ENCODE measurements at places on chromosomes 3 and 15.

- no peak for DNase-seq
Observed at GRCh38 chr15:29322415-29322814, 52.8 kb upstream of the NSMCE3 start.

DNA sequence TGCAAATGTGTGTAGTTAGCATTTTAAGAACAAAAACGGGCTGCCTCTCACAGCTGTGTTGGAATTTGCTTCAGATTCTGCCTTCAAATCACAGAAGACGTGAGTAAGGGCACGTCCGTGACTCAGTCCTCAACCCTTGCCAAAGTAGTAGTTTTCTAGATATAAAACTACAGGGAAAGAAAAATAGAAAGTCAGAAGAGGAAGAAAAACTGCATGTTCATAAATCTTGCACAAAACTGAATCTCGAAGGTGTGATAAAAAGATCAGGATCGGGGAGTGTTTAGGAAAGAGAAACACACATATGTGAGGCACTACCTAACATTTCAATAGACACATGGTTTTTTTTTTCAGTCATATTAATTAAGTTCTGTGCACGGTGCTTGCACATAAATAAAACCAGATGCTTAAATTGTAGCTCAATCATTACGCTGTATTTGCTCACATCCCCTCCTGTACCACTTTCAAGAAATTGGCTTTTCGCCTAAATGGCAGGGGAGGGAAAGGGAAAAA lies 71.7 kb downstream of the P3H2 start:
- no peak for DNase-seq

GRCh38 chr3:181712226-181712552 lies 464 bp downstream of the SOX2 start:
- DNase-seq: no peak

DNA sequence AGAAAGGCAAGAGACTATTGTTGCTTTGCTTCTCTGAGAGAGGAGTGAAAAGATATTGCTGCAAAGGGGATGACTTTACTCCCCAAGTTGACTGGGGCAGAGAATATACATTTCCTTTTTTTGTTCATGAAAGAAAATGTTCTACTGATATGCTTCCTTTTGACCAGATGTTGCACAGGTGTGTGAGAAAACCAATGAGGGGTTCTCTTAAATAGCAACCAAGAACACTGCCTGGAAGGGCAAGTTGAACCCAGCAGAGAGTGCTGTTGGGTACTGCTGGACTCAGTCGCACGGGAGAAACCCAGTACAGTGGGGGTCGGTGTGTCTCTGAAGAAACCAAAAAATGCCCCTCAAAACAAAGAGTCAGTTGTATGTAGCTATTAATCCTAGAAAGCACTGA lies 101.2 kb downstream of the CHST2 start:
- DNase-seq: no peak

DNA sequence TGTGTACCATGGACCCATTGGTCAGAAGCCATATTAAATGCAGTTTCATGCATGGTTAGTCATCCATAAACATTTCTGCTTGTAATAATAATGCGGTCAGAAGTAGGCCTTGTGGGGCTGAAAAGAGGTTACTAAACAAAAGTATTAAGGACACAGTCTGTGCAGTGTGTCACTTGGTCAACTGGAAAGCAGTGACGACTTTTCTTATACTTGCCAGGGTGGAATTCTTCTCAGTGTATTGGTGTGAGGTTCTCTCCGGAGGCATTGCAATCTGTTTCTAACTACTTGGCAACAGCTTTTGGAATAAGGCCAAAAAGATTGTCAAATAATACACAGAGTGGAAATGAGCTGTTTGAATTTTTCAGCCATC lies 46.8 kb downstream of the CHL1 start:
- no peak for DNase-seq

DNA sequence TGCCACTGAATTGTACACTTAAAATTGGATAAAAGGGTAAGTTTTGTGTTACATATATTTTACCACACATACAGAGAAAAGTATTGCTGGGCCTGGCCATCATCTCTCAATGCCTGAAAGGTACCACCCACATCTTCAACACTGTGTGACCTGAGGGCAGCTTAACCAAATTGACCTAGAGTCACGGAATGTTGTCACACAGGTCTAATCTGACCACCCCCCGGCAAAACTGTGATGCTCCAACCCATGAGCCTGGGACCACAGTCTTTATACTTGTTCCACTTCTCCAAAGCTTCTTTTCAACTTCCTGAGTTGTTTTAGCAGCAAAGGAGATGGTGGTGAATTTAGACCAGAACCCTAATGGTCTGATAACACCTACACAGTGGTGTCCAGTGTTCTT lies 210.3 kb upstream of the TPM1 start:
- no peak for DNase-seq

- DNase-seq: no peak
Observed at GRCh38 chr15:29276366-29276765, 6.7 kb upstream of the NSMCE3 start.

GRCh38 chr3:17166369-17166768 lies 281.6 kb downstream of the PLCL2 start:
- no peak for DNase-seq

DNA sequence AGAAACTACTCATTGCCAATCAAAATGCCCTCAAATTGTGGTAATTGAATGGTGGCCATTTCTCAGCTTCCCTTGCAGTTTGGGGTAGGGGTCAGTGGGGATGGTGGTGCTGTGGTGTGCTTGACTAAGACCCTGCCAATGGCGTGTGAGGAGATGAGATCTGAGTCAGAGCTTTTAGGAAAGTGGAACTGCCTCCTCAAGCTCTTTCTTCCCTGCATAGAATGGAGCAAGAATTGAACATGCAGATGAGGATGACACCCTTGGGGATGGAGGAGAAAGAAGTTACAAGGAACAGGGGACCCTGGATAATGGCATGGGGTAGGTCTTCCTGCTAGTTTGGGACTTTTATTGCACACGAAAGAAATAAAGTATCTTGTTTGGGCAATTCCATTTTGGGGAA lies 188.0 kb downstream of the PEX5L start:
- no peak for DNase-seq

- DNase-seq: no peak
Observed at GRCh38 chr3:80993241-80993945, 768.1 kb downstream of the GBE1 start.

- no peak for DNase-seq
Observed at GRCh38 chr3:117114517-117115265, 405.1 kb downstream of the TUSC7 start.

GRCh38 chr3:184380185-184380626 lies 352 bp downstream of the CHRD start:
- no peak for DNase-seq

- no peak for DNase-seq
Observed at GRCh38 chr3:182182531-182182968, 470.8 kb downstream of the SOX2 start.

DNA sequence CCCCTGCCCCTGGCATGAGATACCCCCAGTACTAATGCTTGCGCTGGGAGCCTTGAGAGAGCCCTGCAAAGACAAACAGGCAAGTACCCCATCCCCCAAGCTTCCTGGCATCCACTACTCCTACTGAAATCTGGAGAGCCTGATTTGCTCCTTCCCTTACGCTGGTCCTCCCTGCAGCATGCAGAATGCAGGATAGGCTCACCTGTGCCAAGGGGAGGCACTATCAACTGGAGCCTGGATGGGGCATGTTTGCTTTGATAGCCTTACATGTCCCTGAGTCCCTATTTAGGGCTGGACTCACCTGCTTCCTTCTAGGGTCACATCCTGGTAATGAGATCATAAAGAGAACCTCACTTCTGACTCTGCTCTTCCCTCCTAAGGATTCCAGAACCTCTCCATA lies 42.9 kb downstream of the RAB11A start:
- no peak for DNase-seq

DNA sequence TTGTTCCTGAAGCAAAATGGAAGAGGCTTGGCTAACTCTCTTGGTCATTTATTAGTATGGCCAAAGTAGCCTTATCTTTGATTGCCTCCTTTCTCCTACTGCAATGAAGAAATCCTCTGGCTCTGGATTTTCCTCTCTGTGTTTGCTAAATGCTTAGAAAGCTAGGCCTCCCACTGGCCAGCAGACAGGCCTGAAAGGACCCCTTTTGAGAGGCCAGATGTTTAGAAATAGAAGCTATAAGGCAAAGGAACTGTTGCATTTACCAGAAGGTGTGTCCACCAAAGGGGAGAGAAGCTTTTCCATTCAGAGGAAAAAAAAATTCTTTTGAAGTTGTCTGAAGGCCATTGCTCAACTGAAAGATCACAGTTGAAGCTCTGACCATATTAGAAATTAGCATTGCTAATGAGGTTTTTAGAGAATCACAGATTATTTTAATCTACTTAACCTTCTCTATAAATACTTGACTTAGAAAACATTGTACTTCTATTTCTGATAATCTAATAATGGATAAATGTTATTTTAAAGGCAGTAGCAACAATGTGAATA lies 160.8 kb downstream of the SYNPR start:
- no peak for DNase-seq

Data from urinary bladder (tissue), 4 donors.